ENCODE measurements at places on chromosomes 7 and 10.

GRCh38 chr10:132158122-132158741 is 28.5 kb upstream of the DPYSL4 start:
- no peak for DNase-seq

GRCh38 chr7:96887426-96887825 is 117.9 kb upstream of the DLX6 start:
- peak; percentile 1 for DNase-seq

DNA sequence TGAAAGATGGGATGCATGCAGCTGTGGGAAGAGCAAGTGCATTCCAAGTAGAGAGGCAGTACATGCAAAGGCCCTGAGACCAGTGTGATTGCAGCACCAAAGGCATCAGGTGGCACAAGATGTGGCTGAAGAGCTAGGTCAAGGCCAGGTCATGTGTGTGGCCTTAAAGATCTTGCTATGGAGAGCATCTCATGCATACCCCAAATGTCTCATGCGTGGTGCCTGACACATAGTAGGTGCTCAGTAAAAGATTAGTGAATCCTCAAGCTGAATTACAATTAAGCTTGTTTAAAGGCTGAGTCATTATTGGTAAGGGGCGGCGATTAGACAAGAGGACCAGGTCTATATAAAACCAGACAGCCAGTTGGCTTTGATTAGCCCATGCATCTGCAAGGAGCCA is 336.6 kb downstream of the FGFR2 start:
- DNase-seq = no peak

GRCh38 chr10:96287392-96288105 is 16.2 kb upstream of the BLNK start:
- DNase-seq = no peak

DNA sequence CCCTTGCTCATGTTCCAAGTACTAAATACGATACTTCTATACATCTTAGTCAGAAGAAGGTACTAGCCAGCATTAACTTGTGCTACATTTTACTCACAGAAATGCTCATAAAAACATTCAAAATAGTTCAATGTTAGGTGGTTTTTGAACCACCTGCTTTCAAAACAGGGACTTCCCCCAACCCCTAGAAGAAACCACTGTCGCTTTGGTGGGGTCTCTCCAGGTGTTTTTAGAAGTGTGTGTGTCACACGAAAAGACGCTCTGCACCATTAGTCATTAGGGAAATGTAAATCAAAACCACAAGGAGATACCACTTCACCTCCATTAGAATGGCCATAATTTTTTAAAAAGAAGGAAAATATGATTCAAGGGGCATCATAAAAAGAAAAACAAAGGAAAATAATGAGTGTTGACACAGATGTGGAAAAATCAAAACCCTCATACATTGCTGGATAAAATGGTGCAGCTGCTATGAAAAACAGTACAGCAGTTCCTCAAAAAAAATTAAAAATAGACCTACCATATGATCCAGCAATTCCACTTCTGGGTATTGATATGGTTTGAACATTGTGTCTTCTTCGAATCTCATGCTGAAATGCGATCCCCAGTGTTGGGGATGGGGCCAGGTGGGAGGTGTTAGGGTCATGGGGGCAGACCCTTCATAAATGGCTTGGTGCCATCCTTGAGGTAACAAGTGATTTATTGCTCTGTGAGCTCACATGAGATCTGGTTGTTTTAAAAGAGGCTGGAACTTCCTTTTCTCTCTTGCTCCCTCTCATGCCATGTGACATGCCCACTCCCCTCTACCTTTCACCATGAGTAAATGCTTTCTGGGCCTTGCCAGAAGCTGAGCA is 74.2 kb downstream of the MALSU1 start:
- DNase-seq = peak; percentile 57

- no peak for DNase-seq
Observed at GRCh38 chr7:77561352-77561751, 24.3 kb downstream of the PTPN12 start.

- DNase-seq = peak; percentile 98
Observed at GRCh38 chr7:116316838-116317628, 106.7 kb downstream of the TES start.

- no peak for DNase-seq
Observed at GRCh38 chr7:16396766-16397500, 24.4 kb downstream of the CRPPA start.

DNA sequence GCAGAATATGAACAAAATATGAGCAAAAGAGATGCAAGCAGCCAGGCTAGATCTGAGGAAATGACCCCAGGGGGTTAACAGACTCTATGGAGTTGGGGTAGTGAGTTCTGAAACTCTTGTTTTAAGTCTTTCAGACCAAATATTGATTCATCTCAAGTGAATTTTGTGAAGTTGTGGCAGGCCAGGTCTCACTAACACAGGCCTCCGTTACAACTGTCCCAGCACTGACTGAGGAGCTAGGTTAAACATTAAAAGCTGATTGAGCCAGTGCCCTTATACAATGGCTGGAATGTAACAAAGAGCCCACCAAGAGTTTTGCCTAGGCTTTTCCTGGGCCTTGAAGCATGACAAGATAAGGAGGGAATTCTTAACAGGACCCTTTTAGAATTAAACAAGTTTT is 192.3 kb upstream of the STK17A start:
- DNase-seq = no peak

- peak; percentile 53 for DNase-seq
Observed at GRCh38 chr10:74377476-74377875, 226.5 kb downstream of the ADK start.

- DNase-seq = no peak
Observed at GRCh38 chr10:9291081-9291480, 1236.6 kb downstream of the GATA3 start.

- DNase-seq = peak; percentile 79
Observed at GRCh38 chr7:100509231-100509630, 25.5 kb downstream of the NYAP1 start.

DNA sequence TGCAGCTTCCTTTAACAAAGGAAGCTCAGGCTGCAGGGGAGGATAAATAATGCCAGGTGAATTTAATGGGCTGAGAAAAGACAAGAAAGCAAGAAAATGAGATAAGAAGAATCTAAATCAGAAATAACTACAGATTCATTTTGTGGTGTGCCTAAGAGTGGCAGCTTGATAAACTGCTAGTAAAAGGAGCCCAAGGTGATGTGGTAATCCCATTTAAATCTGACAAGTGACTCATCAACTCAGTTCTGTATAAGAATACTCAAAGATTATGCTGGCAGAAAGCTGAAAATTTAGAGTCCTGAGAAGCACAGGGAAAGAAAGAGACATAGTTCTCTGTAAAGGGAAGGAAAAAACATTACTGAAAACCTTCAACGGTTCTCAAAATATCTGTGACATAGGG is 109.4 kb upstream of the PDE1C start:
- DNase-seq = no peak

DNA sequence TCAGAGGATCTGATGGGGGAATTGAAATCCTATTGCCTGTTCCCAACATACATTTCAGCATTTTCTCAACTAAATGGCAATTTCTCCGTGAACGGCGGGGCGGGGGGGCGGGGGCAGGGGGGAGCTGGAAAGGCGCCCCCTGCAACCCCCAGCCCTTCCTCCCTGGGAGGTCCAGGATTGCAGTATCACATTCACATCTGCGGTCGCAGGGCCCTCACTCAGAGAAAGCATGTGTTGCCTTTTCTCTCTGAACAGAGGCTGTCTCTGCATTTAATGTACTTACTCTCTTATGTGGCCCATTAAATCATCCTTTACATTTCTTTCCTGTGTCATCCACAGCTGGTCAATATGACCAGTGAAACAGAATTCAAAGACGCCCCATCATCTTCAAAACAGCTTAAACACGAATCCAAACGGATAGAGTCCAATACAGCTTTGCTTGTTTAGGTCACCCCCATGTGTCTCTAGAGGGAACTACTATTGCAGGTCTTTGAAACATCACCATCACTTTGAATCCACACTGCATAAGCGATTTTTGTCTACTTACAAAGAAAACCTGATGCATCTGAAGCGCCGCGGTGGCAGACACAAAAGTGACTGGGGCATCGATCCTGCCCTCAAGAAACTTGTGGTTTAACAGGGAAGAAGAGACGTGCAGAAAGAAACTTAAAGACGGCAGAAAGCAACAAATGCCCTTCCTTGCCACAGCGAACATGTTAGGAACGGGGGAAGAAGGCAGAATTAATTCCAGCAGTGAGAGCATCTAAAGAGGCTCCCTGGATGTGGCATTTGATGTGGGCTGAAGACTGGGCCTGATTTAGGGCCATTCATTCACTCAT is 17.0 kb upstream of the ECHDC3 start:
- peak; percentile 63 for DNase-seq

DNA sequence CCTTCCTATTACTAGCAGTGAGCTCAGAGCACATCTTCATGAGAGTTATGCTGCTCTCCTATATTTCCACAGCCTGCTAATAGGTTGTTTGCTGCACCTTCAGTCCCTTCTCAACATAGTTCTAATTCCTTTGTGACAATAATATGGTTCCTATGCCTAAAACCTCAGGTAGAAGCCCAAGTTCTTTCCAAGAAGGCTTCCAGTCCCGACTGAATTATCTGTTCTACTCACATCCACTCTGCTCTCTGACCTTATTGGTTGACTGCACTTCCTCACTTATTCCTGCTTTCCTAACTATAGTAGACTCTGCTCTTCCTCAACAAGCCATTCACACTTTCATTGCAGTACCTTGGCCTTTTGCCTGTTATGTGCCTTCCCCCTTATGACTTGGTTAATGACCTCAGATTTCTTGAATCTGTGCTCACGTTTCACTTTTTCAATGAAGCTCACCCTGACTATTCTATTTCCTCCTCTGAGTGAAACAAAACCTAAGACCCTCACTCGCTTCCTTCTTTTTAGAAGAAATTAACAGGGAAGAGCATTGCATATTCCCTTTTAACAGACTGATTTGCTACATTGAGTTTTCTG is 132.7 kb downstream of the MDFIC start:
- no peak for DNase-seq

DNA sequence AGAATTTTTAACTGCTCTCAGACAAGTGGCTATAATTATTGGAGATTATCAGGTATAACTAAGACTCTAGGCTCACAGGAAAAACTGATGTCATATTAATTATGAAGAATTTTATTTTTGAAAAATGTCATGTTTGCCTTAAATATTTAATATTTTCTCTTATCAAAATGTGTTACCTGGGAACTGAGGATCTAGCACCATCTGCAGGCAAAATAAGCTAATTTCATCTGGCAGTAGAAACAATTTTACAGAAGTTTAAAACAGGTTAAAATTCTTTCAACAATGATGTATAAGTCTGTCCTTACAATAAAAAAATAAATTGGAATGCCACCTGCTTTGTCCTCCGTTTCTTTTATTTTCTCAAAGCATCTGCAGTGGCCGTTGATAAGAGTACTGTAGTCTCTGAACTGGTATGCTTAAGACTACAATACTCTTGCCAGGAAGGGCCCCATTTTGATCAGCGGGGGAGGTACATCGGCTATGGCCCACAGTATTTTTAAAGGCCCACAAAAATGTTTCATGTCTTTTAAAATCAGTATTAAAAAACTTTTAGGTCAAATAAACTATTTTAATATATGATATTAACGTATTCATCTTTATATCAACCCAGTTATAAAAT is 81.3 kb downstream of the VWDE start:
- peak; percentile 33 for DNase-seq

DNA sequence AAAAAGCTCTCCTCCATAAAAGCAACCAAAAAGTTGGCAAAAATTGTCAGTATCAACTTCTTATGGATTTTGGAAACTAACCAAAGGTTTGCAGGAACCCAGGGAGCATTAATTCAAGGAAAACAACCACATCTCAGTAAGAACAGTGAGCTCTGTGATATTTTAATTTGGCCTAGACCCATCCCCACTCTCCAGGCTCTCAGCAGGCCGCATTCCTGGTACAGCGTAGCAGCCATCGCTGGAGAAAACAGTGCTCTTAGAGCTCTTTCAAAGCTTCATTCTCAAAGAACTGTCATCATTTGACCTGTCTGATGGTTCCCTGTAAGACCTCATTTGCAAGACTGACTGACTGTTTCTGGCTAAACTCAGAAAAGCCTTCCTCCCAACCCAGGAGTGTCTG is 81.9 kb downstream of the NUDCD3 start:
- DNase-seq = peak; percentile 68

DNA sequence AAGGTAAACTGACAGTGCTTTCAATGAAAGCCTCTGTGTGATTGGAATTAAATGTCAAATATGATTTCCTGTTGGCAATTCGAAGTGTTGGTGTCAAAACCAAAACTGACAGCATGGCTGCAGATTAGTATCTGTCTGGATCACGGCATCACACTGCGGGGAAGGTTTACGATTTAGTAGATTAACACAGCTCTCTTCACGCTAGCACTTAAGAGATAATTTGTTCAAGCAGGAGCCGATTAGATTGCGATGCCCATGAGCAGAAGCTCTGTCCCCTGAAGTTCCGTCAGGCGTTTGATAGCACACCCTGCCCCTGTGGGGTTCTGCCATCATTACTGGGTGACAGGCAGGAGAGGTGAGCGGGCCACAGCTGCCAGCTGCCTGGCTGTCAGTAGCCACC is 279.5 kb upstream of the AUTS2 start:
- DNase-seq = no peak

GRCh38 chr10:14884082-14884481 is 5.4 kb downstream of the SUV39H2 start:
- no peak for DNase-seq

DNA sequence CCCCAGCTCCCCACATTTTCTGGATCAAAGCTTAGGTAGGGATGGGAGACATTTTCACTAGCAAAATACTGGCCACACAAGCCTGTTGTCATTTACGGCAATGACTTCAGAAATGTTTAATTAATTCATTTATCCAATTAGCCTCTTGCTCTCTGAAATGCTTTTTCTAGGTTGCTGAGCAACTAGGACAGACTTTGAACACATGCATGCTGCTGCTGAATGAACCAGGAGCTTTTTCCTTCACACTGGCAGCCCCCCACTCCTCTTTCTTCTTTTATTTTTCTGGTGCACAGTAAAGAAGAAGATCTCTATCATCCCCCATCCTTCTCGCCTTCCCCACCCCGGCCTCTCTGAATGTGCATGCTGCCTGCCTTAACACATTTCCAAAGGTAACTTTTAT is 22.5 kb downstream of the SORCS3 start:
- DNase-seq = no peak

- DNase-seq = no peak
Observed at GRCh38 chr7:76193883-76194282, 7.8 kb upstream of the SRRM3 start.

GRCh38 chr10:53022611-53023088 is 250.1 kb upstream of the MBL2 start:
- DNase-seq = no peak

DNA sequence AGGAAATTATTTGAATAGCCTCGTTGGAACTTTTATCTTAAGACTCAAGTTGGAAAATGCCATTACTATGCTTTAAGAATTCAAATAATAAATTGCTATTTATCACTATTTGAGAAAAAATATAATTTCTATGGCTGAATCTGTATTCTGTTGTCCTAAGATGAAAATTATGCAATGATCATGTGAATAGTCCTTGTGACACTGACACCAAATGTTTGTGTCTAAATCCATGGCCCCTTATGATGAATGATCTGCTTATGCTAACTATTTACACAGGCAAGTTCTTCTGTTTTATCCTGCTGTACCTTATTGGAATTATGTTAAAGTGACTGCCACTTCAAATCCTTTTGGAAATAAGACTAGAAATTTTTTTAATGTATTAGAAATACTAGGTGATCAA is 208.7 kb downstream of the DOCK4 start:
- DNase-seq = no peak

Measured in astrocyte of the spinal cord (primary cell).